MG63 (cell line): ENCODE measurements at places on chromosomes 1 and 21.

DNA sequence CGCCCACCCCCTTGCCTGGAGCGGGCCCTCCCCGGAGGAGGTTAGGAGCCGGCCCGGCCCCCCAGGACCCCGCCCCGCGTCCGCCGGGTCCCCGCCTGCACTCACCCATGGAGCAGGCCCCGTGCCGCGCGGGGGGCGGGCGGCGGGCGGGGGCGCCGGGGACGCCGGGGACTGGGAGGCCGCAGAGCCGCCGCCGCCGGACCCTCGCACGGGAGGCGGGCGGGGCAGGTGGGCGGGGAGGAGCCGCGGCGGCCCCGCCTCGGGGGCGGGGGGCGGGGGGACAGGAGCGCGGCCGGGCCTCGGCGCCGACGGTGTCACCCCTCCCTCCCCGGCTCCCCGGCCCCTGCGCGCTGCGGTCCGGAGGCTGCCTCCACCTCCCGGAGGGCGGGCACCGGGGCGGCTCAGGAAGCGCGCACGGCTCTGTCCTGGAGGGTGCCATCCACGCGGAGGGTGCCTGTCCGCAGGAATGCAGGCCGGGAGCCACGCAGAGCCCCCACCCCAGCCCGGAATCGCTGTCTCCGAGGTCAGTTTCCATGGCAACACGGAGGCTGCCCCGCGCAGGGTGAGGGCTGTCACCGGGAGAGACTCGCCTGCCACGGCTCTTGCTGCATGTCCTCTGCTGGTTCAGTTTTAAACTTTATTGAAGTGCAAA lies 5.9 kb upstream of the PLEKHG5 start:
- peak; percentile 45 for DNase-seq

DNA sequence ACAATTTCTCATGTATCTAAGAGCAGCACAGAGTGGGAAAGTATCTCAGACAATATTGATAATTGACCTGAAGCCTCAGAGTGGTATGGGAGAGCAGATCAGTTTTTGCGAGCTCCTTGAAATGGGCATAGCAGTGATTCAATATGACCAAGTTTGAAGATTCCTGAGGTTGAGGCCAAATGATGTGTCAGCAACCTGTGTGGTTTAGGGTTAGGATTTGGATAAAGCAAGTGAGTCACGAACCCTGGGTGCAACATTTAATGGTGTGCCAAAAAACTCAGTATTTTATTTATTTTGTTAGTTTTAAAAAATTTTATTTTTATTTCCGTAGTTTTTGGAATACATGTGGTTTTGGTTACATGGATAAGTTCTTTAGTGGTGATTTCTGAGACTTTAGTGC lies 92.5 kb upstream of the C21orf91 start:
- peak; percentile 79 for DNase-seq

DNA sequence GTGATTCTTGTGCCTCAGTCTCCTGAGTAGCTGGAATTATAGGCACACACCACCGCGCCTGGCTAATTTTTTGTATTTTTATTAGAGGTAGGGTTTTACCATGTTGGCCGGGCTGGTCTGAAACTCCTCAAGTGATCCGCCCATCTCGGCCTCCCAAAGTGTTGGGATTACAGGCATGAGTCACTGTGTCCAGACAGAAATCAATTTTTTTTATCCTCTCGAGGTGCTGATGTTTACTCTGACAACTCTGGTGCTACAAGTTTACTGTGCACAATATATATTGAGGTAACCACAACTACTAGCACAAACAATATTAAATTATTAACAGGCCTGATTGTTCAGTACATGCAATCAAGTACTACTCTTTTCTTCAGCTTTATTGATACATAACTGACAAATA lies 39.7 kb downstream of the F13B start:
- peak; percentile 56 for DNase-seq

DNA sequence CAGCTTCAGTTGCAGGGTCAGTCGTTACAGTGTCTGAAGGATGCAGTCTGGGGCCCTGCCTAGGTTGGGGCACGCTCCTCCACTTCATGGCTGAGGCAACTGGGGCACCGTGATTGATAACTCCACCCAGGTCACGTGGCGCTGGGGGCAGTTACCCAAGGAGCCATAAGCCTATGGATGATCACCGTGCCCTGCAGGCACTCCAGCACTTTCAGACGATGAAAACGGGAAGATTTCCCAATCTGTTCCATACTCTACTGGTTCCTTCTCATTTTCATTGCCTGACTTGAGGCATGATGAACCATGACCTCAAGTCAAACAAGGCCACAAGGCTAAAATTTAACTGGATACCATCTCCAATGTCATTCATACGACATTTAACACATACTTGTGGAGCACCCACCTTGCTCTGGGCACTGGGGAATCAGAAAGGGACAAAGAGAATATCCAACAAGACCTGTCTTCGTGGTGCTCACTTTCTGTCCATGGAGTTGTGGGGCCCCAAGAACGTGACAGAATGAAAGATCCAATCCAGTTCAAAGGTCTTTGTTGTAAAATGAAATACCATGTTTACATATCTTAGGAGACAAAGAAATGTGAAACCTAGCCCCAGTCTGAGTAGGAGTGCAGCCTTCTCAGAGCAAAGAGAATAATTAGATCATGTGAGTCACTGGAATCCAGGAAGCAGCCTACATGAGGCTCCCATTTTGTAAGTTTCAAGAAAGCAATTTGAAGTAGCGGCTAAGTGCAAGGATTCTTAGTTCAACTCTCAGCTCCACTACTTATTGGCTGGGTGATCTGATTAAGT lies 39.4 kb upstream of the SPOCD1 start:
- no peak for DNase-seq

- no peak for DNase-seq
Measured at GRCh38 chr1:206824331-206824730, 41.1 kb upstream of the IL20 start.

DNA sequence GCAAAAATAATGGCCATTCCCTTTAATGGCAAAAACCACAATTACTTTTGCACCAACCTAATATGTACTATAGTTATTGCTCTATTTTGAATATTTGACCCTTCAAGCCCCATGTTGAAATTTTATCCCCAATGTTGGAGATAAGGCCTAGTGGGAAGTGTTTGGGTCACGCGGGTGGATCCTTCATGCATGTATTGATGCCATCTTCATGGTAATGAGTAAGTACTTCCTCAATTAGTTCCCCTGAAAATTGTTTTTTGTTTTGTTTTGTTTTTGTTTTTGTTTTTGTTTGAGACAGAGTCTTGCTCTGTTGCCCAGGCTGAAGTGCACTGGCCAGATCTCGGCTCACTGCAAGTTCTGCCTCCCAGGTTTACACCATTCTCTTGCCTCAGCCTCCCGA lies 9.8 kb upstream of the USP25 start:
- no peak for DNase-seq

DNA sequence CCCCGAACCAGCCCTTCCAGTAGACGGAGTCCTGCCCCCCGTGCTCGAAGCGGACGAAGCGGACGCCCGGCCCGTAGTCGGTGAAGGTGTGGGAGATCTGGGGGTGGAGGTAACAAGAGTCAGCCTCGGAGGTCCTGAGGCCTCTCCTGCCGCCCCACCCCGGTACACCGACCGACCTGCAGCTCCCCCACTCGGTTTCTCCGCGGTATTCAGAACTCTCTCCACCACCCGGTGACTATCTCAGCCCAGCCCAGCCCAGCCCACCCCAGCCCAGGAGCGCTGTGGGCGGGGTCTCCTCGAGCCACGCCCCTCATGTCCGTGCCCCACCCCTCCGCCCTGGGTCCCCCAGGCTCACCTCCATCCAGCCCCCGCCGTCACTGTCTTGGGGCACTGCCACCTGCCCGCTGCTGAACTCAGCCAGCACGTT lies 5.5 kb downstream of the FBXO2 start:
- DNase-seq: no peak

- DNase-seq: no peak
Measured at GRCh38 chr1:167330601-167331293, 110.1 kb downstream of the POU2F1 start.

GRCh38 chr1:164787834-164788231 lies 228.8 kb downstream of the PBX1 start:
- no peak for DNase-seq

DNA sequence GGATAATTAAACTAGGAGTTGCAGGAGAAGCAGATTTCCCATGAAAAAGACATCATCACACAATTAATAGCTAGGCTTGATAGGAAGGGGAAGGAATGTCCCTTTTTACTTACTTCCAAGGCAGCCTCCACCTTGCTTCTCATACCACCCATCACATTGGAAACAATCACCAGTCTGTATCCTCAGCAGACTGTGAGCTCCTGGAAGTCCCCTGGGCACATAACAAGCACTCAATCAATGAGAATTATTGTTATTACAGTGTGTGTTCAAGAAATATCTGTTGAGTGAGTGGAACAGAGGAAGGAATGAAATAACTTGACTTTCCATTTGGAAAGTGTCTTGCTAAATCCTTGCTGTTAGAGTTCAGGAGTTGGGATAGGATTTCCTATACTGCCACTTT lies 36.2 kb downstream of the HIVEP3 start:
- DNase-seq: no peak

GRCh38 chr1:8378981-8379470 lies 61.1 kb downstream of the SLC45A1 start:
- DNase-seq: no peak

- DNase-seq: no peak
Measured at GRCh38 chr21:41866274-41866809, 12.8 kb downstream of the PRDM15 start.

- no peak for DNase-seq
Measured at GRCh38 chr1:230122366-230123279, 55.6 kb downstream of the GALNT2 start.

DNA sequence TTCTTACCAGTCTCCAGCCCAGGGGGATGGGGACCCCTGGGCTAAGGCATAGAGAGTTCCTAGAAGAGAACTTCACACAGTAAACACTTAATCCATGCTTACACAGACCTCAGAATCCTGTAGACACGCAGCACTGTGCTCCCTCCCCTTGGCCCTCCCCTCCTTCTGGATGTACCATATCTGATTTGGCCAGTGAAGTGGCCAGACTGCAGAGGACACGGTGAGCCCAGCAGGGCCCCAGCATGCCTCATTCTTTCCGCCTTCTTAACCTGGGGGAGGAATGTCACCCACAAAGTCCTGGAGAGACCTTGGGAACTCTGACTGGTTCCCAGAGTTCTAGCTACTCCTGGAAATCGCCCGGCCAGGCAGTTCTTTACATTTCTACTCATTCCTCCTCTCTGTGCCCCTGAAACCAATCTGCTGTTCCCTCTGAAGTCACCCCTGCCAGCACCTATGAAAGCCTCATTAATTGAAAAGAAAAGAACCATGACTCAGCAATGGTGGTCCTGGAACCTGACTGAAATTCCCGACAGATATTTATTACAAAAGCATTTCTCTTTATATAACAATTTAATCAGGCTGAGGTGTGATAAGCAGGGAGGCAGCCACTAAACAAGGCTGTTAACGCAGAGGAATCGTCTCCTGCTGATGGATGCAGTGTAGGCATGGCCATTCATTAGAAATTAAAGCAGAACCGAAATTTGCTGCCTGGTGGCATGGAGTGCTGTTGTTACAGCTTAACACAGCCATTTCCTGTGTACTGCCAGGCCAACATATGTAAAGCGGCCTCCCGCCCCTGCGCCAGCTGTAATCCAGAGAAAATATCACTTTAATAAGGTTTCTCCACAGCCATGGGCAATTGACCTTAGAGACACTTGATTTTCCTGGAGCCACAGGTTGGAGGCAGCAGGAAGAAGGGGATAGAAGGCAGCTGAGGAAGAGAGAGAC lies 74.6 kb upstream of the KCND3 start:
- DNase-seq: no peak

- DNase-seq: no peak
Measured at GRCh38 chr1:87338566-87338965, 9.9 kb downstream of the LMO4 start.

GRCh38 chr1:55446351-55446750 lies 231.2 kb upstream of the USP24 start:
- DNase-seq: peak; percentile 56

DNA sequence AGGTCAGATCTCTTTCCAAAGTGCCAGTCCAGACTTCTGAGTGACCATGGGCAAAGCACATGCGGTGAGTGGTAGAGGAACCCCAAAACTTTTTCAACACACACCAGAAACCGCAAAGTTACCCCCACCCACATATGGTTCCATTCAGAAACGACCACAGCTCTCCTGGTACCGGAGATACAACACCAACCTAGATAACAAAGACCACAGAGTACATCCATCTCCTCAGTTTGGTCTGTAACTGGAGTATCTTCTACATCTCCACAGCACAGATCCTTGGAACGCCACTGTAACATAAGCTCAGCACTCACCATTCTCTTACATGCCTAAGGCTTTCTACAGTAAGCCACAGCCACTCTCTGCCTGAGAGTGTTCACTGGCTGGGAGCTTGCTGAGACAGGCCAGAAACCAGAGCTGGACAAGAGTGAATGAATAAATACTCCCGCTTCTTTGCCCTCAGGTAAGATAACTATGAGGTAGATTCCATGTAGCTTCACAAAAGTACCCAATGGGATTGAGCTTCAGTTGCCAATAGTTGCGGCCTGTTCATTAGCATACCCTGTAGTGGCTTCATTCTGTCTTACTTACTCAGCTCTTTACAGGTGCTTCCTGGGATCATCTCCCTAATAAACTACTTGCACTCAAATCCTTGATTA lies 81.8 kb downstream of the SMYD3 start:
- DNase-seq: no peak

GRCh38 chr21:19013916-19014315 lies 610.3 kb upstream of the TMPRSS15 start:
- DNase-seq: no peak

DNA sequence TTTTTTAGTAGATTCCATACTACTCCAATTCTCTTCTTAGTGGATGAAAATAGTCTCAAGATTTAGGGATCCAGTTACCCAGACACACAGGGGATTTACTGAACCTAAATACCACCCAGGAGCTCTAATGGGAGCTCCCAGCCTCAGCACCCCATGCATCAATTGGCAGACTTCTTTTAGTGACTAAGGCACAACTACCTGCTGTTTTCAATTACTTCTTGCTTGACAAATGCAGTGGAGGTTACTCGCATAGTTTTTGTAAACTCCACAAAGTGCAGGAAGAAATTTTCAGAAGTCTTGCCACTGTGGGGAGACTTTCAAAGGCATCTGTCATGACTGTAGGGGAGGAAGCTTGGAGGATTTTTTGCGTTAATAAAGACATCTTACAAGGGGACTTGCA lies 35.5 kb upstream of the MAP10 start:
- no peak for DNase-seq

DNA sequence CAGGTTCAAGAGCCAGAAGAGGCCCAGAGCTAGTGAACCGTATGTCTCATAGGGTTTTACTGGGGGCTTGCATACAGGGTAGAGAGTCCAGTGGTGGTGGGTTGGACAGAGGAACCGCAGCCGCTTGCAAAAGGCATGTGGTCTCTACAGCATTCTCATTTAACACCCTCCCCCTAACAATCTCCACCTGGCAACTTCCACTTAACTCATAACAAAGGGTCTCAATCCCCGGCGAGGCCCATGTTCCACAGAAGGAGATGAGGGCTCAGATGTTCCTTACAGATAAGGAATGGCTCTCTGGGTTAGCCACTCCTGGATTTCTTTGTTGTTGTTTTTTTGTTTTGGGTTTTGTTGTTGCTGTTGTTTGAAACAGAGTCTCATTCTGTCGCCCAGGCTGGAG lies 106.1 kb downstream of the APP start:
- DNase-seq: no peak

- no peak for DNase-seq
Measured at GRCh38 chr1:181119093-181119989, 30.8 kb downstream of the IER5 start.
